ENCODE measurements at places on chromosomes 2 and 18.

DNA sequence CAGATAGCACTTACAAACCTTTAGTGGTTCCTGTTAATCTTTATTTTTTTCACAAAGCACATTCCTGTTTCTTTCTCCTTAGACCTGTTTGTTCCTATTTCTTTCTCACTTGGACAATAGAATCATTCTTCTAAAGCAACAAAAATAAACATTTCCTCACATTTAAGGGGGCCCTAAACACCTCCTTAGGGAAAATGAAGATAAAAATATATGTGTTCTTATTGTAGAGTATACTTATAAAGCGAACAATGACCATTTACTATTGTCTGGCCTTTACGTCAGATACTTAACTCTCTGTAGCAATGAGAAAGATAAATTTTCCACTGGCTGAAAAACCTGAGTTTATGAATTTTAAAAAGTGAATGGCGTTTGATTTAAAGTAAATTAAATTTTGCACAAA, 234.6 kb downstream of the TCF4 start:
- DNase-seq: no peak

GRCh38 chr2:162221064-162221463, 22.2 kb downstream of the FAP start:
- peak; percentile 59 for DNase-seq

DNA sequence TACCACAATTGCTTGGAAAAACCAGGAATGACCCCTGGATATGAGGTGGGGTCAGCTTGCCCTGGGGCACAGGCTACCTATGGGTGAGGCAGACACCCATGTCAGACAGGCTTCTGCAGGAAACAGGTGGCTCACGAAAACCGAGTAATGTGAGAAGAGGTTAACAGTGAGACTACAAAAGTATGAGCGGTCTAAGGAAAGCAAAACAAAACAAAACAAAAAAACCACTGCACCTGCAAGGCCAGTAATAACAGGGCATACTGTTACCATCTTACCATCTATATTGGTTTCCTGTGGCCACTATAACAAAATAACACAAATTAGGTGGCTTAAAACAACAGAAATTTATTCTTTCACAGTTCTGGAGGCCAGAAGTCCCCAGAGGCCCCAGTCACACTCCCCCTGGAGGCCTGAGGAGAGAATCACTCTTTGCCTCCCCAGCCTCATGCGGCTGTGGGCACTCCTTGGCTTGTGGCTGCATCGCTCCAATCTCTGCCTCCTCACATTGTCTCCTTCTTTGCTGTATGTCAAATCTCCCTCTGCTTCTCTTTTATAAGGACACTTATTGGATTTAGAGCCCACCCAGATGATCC, 86.6 kb upstream of the EPC2 start:
- DNase-seq: no peak

DNA sequence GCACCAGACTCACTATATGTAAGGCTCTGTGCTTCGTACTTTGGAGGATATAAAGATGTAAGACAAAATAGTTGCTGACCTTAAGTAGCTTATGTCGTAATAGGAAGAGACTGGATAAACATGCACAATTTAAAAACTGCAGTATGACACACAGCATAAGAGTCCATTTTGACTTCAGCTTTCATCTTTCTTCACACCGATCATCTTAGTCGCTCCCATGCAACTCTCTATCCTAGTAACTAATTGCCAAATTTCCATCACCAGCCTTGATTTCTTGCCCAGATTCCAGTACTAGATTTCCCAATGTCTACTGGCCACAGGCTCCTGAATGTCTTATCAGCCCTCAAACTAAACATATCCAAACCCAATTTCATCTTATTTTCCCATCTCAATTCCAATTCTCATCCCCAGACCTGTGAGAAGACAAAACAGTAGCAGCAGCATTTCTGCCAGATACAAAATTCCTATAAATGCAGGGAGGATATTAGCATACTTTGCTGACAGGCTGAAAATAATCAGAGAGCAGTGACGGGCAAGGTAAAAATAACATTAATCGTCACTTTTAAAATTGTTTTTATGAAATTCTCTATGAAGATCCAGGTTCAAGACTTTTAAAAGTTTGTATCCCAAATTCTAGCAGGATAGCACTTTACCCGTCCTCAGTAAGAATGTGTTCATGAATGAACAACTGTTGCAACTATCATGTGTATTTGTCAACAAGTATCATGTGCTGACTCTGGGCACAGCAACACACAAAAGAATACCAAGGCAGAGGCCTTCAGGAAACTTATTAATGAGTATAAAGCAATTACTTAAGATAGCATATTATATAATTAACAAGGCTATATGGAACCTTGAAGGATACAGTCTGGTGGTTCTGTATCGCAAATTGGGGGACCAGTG, 42.2 kb downstream of the KIDINS220 start:
- no peak for DNase-seq

- no peak for DNase-seq
Measured at GRCh38 chr2:20227894-20228505, 3.1 kb upstream of the SDC1 start.
